Fibroblast of skin of right biceps (primary cell): ENCODE measurements at places on chromosomes 5 and 9.

- no peak for DNase-seq
These were observed 530.4 kb downstream of the ACTL7B start for GRCh38 chr9:108325406-108325805.

- peak; percentile 50 for DNase-seq
These were observed 46.7 kb downstream of the FNBP1 start for GRCh38 chr9:129996161-129996830.

- peak; percentile 95 for DNase-seq
These were observed 141.4 kb downstream of the AOPEP start for GRCh38 chr9:94867842-94868312.

GRCh38 chr9:125280945-125281344 is 19.3 kb downstream of the GAPVD1 start:
- DNase-seq, result peak; percentile 9

DNA sequence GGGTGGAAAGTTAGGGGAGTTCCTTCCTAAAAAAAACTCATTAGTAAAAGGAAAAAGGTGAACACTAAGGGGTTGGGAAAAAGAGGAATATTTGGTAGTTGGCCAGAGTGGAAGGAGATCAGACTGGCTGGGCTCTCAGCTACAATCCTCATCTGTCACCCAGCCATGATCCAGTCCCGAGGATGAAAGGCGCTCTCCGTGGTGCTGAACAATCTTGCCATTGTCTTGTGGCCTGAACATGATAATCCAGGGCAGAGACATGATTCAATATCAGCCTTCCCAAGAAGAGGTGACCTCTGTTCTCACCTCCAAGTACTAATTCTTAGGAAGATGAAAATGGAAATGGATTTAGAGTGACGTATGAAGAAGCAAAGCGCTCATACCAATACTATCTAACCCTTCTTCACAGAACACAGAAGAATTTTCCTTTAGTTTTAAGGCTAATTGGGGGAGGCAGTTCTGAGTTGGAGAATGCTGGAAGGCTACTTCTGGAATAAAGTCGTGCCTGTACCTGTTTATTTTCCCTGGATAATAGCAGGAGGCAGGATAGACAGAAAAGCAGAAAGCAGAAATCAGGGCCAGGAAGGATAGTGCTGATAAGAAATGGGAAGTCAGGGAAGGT is 36.6 kb upstream of the MYORG start:
- DNase-seq, result peak; percentile 59

GRCh38 chr9:15707000-15707399 is 154.2 kb downstream of the CCDC171 start:
- DNase-seq, result no peak

DNA sequence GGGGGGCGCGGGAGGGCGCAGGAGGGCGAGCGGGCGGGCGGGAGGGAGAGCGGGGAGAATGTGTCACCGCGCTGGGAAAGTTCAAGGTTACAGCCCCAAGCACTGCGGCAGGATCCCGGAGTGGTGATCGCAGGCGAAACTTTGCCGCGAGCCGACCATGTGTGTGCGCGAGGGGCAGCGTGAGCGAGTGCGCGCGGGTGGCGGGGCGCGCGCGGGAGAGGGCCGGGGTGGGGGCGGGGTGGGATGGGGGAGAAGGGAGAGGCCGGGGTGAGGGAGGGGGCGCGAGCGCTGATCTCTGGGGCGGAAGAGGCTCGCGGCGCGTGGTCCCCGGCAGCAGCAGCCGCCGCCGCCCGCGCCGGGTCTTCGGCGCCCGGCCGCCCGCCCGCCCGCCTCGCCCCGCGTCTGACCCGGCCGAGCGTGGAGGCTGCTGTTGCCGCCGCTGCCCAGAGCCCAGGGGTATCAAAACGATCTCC is at the start of gene NFIB:
TSS of gene NFIB (minus strand) at position 191 of the 473 bp plus-strand sequence. CDS start 630 bp downstream, outside the sequence.
- DNase-seq, result peak; percentile 57

DNA sequence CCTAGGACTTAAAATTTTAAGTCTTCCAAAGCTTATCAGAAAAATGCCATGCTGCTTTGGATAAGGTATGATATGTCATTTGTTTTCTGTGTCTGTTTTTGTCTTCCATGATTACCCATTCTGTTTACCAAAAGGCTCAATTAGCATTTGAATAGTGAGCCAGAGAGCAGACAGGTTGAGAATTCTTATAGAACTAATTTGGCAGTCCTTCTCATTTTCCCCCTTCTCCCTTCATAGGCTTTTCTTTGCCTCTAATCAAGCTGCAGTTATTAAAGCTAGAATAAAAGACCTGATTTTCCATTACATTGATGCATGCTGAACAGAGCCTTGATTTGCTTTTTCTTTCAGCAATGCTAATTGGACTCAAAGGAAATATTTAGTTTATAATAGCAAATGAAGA is 993.0 kb downstream of the MAT2B start:
- DNase-seq, result no peak

GRCh38 chr9:88186495-88187110 is 48.3 kb upstream of the SPATA31C2 start:
- DNase-seq, result no peak

GRCh38 chr5:15598294-15598902 is 98.4 kb downstream of the FBXL7 start:
- no peak for DNase-seq

GRCh38 chr5:127697894-127698600 is 5.1 kb upstream of the CCDC192 start:
- peak; percentile 82 for DNase-seq

DNA sequence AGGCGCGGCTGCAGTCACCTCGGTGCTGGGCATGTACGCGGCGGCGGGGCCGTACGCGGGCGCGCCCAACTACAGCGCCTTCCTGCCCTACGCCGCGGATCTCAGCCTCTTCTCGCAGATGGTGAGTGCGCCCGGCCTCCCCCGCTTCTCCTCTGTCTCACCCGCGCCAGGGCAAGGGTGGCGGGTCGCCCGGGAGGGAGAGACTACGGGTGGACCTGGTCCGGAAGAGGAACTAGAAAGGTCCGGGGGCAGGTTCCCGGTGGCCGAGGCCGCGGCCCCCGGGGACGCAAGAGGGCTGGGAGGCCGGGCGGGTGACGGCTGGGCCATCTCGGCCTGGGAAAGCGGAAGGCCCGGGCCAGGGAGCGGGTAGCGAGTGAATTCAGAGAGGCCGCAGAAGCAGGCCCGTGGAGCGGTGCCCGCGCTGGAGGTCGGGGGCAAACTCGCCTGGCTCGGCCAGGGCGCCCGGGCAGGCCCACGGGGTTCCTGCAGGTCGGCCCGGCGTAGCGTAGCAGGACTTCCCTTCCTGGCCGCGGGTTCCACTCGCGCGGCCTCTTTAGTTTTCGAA is 711 bp downstream of the IRX1 start:
- DNase-seq, result peak; percentile 38

- DNase-seq, result no peak
These were observed 103.0 kb downstream of the PCSK1 start for GRCh38 chr5:96329886-96330529.

DNA sequence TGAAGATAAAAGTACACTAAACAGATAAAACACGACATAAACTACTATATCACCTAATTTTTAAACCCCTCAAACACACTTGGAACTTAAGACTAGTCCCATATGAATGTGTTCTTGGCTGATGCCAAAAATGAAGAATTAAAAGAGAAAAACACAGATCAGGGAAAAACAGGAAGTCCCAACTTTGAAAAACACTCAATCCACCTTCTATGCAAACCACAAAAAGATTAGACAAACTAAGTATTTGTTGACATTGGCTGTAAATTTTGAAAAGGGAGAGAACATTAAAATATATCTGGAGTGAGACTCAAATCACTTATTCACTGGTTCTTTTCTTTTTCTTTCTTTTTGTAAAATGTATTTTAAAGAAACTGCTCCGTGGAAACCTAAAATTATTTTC is 81.4 kb downstream of the ANKH start:
- DNase-seq, result no peak

- DNase-seq, result peak; percentile 81
These were observed 5.4 kb upstream of the CCIN start for GRCh38 chr9:36163786-36164170.

- no peak for DNase-seq
These were observed 172.4 kb downstream of the IRX2 start for GRCh38 chr5:2579126-2579525.

GRCh38 chr9:115847216-115847615 is 306.4 kb upstream of the PAPPA start:
- DNase-seq, result peak; percentile 74

- no peak for DNase-seq
These were observed 32.8 kb upstream of the ADAMTS2 start for GRCh38 chr5:179378116-179378440.

GRCh38 chr5:59712836-59713497 is 180.6 kb downstream of the PDE4D start:
- peak; percentile 32 for DNase-seq

DNA sequence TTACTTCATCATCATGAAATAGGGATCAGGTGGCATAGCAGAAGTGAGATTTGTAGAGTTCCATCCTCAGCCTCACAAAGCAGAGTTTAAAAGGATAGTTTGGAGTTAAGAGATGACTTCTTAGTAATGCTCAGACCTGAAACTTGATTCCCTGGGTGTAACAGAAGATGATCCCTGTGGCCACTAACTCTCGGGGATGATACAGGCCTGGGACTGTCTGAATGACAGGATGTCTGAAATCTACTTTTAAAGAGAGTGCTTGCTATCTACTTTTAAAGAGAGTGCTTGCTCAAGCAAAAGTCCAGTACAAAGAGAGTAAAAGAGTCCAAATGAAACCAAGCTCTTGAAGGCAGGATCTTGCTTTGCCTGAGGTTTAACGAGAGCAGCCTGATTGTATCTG is 14.6 kb downstream of the ADAMTS16 start:
- DNase-seq, result no peak

GRCh38 chr9:131869348-131869747 is 129.5 kb upstream of the RAPGEF1 start:
- no peak for DNase-seq

DNA sequence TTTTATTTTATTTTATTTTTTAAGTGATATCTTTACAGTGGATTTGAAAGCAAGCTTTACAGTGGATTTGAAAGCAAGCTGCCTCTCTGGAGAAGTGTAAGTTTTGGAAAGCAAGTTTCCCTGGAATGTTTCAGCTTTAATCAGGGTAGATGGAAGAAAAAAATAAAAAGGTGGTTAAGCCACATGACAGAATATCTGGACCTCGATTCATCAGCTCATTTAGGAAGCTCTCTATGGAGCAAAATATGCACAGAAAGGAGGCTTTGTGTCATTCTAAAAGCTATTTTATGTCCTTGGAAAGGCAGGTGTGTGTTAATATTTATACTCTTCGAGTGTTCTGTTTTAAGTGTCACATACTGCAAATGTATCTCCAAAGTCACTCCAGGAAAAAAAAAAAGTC is 409.2 kb upstream of the KLF4 start:
- DNase-seq, result peak; percentile 19

DNA sequence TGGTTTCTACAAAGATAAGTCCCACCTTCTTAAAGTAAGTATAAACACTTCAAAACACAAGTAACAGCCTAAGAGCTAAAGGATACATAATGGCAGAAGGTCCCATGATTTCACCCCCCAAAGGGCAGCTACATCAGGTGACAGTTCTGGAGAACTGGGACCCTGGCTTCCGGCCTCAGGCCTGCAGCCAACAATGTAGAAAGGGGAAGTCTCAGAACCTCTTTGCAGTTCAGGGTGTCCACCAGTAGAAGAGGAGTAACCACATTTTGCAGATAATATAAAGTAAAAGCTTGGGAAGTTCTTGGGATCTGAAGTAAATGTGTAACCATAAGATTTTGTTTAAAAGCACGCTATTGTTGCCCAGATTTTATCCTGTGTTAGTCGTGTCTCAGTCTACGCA is 267.4 kb upstream of the VLDLR start:
- DNase-seq, result no peak

DNA sequence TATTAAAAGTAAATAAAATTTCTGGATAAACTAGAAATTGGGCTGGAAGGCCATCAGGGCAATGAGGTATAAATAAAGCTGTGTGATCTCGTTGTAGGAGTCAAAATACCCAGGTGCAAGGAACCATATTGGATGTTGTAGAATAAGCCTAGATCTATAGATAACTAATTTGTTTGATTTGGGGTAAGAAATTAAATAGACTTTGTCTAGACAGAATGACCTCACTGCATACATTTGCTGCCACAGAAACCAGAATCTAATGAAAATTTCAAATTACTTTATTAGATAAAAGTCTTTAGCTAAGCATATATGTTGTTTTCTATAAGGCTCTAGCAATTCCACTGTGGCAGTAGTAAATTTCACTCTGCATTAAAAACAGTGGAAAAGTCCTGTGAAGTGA is 225.2 kb upstream of the ITGA1 start:
- no peak for DNase-seq
